Activated naive CD4-positive, alpha-beta T cell treated with anti-CD3 and anti-CD28 coated beads, Interleukin-2, amount 50 U/mL, for 72 hours (primary cell): ENCODE measurements at places on chromosomes 1 and 21.

- DNase-seq, result no peak
Observed at GRCh38 chr21:14889080-14889810, 175.6 kb downstream of the NRIP1 start.

- DNase-seq, result no peak
Observed at GRCh38 chr1:247936415-247936814, 11.7 kb downstream of the OR2AJ1 start.

DNA sequence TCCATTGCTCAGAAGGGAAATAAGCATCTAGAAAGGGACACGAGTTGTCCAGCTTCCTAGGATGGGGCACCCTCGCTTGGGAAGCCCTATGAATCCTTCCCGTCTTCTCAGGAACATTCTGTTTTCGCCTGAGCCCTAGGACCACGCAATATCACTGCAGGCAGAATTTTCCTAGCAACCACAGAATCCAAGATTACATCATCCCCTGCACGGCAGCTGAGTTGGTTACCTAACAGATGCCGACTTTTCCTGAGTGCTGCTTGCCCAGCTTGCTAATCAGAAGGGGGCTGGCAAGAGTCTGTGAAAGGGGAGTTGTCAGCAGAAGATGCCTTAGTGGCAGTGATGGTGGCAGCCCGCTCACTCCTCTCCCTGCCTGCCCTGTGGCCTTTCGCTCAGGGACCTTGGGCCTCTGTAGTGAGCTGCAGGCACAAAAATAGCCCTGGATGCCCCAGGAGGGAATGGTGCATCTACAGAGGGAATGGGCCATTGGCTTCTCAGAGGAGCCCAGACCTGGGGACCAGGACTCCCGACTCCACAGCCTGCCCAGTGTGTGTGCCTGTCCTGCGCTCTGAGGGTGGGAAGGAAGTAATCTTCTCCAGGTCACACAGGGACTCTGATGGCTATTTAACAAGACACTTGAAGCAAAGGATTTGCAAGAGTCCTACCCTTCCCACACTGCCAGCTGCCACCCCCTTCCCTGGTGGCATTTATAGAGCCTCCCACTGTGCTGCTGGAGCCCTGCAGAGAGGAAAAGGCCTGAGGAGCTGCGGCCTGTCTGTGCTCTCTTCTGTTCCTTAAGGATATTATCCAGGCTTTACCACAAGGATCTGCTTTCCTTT, 28.9 kb upstream of the CLSTN1 start:
- no peak for DNase-seq

DNA sequence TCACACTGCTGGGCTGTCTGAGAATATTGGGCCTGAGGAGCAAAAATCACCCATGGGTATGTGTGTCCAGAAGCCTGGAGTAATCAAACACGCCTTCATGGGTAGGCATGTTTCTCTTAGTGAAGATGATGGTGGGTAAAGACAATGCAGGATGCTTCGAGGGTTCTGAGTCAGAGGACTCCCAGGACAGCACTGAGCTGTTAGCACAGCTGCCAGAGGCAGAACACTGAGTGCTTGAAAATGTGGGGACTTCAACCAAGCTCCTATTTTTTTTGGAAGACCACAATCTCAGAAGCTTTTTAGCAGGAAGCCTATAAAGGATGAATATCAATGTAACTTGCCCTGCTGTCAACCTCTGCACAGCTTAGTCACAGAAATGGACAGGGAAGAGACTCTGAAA, 7.9 kb upstream of the NT5C1A start:
- DNase-seq, result no peak

GRCh38 chr21:28459193-28459592, 533.5 kb downstream of the LTN1 start:
- no peak for DNase-seq

DNA sequence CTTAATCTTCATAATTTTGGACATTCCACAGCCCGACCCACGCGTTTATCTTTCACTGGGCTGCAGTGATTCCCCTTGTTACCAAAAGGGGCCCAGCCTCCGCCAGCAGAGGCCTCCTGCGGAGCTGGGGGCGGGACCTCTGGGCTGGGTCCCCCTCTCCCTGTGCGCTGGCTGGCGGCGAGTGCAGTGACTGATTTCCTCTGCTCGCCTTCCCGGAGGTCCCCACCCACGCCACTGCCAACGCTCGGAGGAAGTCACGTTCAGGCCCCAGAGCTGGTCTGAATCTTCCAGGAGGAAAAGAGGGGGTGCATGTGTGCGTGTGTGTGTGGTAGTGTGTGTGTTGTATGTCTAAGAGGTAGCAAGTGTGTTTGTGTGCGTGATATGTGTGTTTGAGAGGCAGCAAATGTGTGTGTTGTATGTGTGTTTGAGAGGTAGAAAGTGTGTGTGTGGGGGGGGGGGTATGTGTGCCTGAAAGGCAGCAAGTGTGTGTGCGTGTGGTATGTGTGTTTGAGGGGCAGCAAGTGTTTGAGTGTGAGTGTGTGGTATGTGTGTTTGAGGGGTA, 35.0 kb upstream of the JAK1 start:
- peak; percentile 81 for DNase-seq
